Activated T-cell treated with anti-CD3 and anti-CD28 coated beads for 1 hour (primary cell): ENCODE measurements at places on chromosomes 2 and 18.

- no peak for DNase-seq
Observed at GRCh38 chr18:27094621-27095020, 90.5 kb downstream of the CHST9 start.

- DNase-seq, result no peak
Observed at GRCh38 chr2:232456296-232457120, 555 bp downstream of the ALPI start.

- no peak for DNase-seq
Observed at GRCh38 chr2:11411244-11411643, 54.7 kb downstream of the E2F6 start.

- no peak for DNase-seq
Observed at GRCh38 chr2:147394179-147394790, 450.5 kb upstream of the ACVR2A start.

- no peak for DNase-seq
Observed at GRCh38 chr2:67835266-67835665, 227.5 kb downstream of the C1D start.

GRCh38 chr2:186456941-186457340 lies 29.1 kb upstream of the ZC3H15 start:
- DNase-seq, result no peak
